BE2C (cell line): ENCODE measurements at places on chromosomes 16 and 17.
A peak's percentile ranks its signal among the peaks of the same experiment; 100 is the strongest.

GRCh38 chr17:45353043-45353442 lies 36.2 kb upstream of the MAP3K14 start:
- DNase-seq = no peak

DNA sequence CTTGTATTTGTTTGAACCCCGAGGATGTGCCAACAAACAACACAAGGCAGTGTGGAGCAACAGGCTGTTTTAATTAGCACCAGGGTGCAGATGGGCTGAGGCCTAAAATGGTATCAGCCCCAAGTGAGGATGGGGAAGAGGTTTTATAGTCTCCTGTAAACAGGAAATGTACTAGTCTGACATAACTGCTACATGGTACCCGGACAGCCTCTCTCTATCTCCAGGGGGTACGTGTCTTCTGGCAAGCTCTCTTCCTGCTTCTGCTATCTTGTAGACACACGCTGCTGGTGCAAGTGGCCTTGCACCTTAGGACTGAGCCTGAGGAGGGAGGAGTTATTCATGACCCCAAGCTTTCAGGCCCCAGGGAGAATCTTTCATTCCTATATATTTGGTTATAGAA lies 2451.0 kb downstream of the TP53TG3F start:
- no peak for DNase-seq

DNA sequence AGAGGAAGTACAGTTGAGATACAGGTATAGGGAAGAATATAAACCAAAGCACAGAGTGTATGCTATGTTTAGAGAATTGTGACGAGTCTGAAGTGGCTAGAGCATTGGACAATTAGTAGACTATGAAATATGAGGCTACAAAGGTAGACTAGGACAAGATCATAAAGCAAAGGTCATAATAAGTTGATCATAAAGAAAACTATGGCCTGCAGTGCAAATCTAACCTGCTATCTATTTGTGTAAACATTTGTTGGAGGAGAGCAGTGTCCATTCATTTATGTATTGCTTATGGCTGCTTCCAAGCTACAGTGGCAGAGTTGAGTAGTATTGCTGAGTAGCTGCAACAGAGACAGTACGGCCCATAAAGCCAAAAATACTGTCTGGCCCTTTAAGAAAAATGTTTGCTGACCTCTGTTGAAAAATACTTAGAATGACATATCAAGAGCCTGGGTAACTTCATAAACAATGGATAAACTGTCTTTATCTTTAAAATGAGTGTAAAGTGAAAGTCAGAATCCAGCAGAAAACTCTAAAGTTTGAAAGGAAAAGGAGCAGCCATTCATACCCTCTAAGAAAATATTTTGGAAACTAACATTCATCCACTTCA lies 14.5 kb upstream of the OR1E2 start:
- no peak for DNase-seq

DNA sequence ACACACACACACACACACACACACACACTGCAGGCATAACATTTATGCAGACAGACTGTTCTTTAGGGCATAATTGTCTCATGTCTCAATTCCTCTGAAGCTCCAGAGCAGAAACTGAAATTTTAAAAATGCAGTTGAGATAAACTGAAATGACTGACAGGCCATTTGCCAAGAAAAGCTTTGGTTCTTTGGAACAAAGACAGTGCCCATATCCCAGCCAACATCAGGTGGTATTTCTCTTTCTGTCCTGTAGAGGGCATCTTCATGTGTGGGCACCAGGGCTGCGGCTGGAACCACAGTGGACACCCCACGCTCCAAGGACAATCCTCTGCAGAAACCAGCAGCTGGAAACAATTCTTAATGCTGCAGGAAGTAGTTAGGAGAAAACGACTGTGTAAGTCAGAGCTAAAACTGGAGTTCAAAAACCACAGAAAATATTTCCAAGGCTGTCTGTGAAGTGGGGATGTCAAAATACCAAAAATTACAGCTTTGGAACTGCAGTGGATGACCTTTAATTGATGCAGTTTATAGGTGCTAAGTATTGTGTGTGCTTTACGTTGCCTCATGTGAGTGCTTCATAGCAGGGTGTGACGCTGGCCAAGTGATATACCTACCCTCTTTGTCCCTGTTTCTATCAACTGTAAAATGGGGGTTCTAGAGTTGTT lies 10.6 kb upstream of the MEFV start:
- peak; percentile 44 for DNase-seq

GRCh38 chr17:43676471-43676870 lies 14.7 kb upstream of the MEOX1 start:
- no peak for DNase-seq

DNA sequence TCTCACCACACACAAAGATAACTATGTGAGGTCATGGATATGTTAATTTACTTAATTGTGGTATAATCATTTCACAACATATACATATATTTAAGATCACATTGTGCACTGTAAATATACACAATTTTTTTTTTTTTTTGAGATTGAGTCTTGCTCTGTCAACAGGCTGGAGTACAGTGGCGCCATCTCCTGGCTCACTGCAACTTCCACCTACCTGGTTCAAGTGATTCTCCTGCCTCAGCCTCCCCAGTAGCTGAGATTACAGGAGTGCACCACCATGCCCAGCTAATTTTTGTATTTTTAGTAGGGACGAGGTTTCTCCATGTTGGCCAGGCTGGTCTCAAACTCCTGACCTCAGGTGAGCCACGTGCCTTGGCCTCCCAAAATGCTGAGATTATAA lies 11.5 kb upstream of the PRSS54 start:
- peak; percentile 53 for DNase-seq

DNA sequence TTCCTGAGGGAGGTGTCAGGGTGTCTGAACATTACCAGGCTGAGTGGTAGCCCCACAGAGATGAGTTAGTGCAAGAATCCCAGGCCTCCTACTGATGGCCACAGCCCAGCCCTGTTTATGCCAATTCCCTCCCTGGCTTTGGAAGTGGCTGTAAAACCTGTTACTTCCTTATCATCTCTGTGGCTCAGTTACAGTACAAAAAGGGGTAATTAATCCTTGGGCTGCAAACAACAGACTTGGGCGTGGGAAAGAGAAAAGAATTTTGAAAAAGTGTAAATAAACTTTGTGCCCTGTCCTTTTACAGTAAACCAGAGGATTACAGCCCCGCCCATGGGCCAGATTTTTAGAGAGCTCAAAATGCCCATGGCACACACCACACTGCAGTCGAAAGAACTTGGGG lies 73.1 kb upstream of the AXIN2 start:
- DNase-seq = no peak

GRCh38 chr16:58417035-58417434 lies 24.8 kb downstream of the GINS3 start:
- no peak for DNase-seq

DNA sequence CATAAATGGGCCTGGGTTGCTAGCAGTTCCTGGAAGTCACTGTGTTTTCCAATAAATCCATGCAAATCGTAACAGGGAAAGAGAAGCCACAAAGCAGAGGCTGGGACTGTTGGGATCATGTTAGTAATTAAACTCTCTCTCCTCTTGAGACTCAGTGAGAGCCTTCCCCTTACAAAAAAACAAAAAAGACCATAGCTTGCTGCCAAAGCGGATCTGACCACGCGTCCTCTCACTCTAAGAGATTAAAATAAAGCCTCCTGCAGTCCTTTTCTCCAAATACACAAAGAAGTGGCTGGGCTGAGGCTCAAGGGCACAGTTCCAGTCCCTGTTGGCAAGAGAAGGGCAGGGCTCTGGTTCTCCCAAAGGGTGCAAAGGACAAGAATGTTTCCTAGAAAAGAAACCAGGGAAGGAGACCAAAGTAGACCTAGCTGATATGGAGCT lies 38.5 kb downstream of the PIGL start:
- DNase-seq = no peak

GRCh38 chr16:60914334-60914733 lies 1121.9 kb downstream of the CDH8 start:
- no peak for DNase-seq

GRCh38 chr17:38745545-38745944 lies 2.6 kb downstream of the PCGF2 start:
- DNase-seq = peak; percentile 79

DNA sequence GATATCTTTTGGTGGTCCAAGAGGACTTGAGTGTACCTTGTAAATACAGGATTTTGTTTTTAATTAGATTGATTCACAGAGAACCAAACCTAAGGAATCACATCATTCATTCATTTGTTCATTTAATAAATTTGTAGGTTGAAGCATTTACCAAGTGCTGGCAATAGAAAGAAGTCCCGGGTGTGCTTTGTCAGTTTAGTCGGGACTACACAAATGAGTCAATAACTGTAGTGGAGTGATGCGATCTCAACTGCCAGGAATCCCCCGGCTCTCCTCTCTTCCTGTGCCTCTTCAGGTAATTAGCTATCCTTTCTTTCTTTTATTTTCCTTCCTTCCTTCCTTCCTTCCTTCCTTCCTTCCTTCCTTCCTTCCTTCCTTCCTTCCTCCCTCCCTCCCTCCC lies 1.4 kb upstream of the WWOX start:
- DNase-seq = no peak

- no peak for DNase-seq
These were observed 479.9 kb upstream of the RBFOX1 start for GRCh38 chr16:6852643-6853225.

DNA sequence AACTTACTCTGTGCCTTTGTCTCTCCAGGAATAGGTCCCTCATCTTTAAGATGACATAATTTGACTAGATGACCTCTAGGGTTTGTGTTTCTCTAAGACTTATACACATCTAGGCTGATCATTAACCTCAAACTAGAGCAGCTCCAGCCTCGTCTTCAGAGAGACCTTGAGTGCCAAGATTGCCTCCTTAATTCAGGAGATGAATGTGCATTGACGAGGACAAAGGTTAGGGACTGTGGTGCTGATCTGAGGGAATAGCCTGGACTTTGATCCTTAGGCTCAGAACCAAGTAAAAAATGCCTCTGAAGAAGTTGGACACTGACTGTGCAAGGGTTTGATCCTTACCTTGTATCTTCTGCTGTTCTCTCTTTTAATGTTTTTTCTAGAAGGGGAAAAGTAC lies 17.2 kb upstream of the ASIC2 start:
- DNase-seq = no peak

DNA sequence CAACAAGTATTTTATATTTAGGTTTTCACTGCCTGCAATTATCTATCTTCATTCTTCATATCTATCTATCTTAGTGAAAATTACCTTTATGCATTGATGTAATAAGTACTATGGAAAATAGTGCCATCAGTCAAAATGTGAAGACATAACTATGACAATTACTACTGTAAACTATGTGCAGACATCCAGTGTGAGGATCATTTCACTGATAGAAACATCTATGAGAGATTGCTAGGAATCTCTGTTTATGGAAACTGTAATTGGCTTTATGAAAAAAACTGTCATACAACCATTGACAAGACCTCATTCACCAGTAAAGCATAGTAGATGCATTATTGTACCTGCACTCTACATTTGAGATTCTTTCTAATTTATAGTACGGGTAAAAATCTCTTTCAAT lies 401.0 kb downstream of the PMP22 start:
- no peak for DNase-seq

GRCh38 chr16:30026449-30026848 lies 3.5 kb downstream of the C16orf92 start:
- DNase-seq = no peak

GRCh38 chr16:82522026-82522425 lies 104.7 kb upstream of the CDH13 start:
- DNase-seq = no peak

GRCh38 chr16:13414154-13414553 lies 505.8 kb upstream of the ERCC4 start:
- no peak for DNase-seq

DNA sequence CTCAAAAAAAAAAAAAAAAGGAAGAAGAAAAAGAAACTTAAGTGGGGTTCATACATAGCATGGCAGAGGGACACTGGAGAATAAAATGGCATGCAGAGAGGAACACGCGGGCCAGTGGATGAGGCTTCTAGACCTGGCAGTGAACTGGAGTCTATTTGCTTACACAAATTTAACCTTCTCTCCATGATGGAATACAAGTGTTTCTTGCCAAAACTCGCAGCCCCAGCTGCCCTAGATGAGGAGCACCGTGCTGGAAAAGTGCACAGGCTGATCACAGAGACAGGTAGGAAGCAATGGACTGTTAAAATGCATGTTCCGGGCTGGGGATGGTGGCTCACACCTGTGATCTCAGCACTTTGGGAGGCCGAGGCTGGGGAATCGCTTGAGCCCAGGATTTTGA lies 9.3 kb downstream of the SSTR2 start:
- no peak for DNase-seq

GRCh38 chr16:24745791-24746190 lies 16.3 kb downstream of the TNRC6A start:
- DNase-seq = no peak

GRCh38 chr16:71311553-71312158 lies 22.5 kb upstream of the CMTR2 start:
- peak; percentile 40 for DNase-seq

DNA sequence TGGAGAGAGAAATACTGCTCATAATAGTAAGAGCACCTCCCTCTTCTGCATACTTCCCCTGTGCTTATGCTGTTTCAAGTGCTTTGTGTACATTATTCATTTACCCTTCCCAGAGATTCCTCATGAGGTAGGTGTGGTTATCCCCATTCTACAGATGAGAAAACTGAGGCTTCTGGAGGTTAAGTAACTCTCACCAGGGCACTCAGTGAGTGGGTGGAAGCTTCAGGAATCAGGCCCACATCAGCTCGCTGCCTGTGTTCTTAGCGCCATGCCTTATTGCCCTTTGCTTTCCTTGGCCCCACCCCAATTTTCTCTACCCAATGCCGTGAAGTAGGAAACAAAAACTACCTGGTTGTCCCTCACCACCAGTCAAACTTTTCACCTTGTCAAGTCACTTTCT lies 18.1 kb upstream of the ITGB3 start:
- DNase-seq = no peak

- no peak for DNase-seq
These were observed 41.3 kb downstream of the GPRC5B start for GRCh38 chr16:19843371-19843770.

DNA sequence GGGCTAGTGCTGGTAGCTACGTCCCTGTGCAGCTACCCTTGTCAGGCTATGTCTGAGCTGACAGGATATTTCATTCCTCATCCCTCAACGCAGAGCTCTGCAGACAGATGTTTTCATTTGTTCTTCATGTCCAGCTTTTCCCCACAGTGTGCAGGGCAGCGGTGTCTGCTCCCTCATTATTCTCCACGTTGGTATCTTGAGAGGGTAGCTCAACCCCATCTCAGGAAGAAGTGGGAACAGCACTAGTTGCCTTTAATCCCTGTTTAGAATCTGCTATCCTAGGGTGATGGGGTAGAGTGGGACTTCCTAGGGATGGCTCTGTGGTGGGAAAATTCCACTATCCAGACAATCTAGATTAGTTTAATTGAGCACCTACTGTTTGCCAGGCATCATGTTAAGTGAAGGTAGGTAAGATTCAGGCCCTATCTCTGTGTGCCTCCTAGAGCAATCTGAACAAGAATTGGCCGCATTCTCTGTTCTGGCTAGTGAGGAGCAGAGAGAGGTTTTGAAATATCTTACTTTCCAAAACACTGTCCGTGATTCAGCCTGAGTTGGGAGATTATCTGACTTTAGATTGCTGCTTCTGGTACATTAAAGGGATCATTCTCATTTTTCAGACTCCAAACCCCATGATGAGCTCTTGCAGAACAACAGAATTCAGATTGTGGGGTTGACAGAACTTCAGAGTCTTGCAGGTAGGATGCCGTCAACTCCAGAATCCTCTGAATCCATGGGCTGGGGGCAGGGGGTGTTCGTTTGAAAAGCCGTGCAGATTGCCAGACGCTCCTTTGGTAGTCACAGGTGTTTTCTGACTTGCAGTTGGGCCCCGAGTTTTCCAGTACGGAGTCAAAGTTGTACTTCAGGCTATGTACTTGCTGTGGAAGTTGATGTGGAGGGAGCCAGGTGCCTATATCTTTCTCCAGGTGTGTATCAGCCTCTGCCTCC lies 963 bp downstream of the ALG1 start:
- no peak for DNase-seq

- no peak for DNase-seq
These were observed 5.2 kb downstream of the METRNL start for GRCh38 chr17:83084621-83085056.
